ENCODE measurements at places on chromosomes 4 and X.

DNA sequence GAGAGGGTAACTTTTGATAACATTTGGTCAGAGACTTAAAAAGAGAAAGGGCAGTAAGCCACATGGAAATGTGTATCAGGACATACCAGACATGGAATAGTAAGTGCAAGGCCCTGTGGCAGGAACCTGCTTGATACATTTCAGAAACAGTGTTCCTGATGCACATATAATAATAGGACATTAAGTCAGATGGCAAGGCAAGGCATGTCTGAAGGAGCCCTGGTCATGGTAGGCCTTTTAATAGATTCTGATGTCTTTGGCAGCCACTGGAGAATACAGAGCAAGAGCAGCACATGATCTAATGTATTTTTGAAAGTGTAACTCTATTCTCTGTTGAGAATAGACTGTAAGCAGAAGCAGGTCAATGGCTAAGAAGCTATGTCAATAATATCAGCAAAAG, 279.7 kb downstream of the CAMK2D start:
- DNase-seq: no peak

DNA sequence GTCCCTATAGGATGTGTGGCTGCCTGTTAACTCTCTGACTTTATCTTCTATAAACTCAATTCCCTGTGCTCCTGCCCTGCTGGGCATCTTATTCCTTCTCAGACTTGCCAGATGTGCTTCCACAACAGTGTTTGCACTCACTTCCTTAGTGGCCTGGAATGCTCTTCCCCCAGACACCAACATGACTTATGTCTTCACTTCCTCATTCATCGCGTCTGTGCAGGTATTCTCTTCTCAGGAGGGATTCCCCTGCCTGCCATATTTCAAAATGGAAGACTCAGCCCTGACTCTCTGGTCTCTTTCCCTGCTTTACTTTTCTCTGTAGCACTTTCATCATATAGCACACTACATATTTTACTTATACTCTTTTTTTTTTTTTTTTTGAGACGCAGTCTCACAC, 344.0 kb downstream of the CENPC start:
- no peak for DNase-seq

GRCh38 chrX:121836000-121836399, 788.6 kb downstream of the GLUD2 start:
- DNase-seq: no peak

- DNase-seq: no peak
Measured at GRCh38 chrX:552496-552895, 78.1 kb upstream of the SHOX start.

DNA sequence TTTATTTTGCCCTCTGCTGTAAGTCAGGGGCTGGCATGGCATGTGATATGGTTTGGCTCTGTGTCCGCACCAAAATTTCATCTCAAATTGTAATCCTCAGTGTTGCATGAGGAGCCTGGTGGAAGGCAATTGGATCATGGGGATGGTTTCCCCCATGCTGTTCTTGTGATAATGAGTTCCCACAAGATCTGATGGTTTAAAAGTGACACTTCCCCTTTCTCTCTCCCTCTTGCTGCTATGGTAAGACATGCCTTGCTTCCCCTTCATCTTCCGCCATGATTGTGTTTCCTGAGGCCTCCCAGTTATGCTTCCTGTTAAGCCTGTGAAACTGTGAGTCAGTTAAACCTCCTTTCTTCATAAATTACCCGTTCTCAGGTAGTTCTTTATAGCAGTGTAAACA, 72.0 kb upstream of the MSX1 start:
- no peak for DNase-seq

DNA sequence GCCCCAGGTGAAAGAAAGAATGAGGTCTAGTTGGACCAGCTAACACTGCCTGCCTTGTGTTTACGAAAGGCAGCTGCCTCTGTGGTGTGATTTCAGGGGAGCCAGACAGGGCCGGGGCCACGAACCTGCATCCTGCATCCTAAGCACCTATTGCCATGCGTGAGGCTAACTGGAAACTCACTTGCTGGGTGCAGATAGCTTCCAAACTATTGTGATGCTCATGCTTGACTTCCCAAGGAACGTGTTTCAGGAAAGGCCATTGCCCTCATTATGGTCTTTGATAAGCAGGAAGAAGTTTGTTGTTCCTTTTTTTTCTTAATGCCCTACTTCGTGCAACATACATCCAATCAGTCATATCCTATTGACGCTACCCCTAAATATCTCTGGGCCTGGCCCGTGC, 2.3 kb upstream of the IRF2 start:
- DNase-seq: peak; percentile 26

DNA sequence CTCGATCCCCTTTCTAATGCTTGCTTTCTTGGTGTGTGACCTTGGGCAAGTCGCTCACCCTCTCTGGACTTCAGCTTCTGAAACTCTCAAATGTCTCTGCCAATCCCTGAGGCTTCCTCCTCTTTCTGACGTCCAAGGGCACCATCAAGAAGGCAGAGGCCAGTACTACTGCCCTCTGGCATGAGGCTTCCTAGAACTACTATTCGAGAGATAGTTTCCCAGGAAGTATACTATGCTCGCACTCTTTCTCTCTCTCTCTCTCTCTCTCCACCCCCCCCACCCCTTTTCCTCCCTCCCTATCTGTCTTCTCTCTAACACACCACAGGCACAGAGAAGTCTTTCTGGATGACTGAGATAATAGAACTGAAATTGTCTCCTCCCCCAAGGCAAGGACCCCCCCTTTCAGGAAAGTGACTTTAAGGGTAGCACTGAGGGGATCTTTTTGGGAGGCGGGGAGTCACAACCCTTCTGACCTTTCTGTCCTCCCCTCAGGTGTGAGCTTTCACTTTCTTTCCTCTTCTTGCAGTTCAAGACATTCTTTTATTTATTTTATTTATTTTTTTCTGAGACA, 20.0 kb upstream of the BCOR start:
- no peak for DNase-seq

DNA sequence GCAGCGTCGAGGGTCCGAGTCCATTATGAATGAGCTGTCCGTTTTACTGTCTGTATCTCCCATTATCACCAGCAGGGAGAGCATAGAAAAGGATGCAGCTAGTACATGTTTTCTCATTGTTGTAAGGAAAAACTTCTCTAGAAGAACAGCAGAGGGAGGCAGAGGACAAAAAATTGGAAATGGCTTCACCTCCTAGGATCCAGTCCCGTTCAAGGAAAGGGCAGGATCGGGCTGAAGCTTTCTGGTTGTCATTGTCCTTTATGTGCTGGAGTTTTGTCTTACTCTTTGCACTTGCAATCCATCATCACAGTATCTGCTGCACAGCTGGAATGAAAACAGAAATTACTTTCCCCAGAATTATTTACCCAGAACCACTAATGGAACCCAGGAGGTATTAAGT, 14.7 kb downstream of the NDP start:
- DNase-seq: no peak

GRCh38 chr4:56739066-56739777, 58.1 kb upstream of the HOPX start:
- DNase-seq: no peak

DNA sequence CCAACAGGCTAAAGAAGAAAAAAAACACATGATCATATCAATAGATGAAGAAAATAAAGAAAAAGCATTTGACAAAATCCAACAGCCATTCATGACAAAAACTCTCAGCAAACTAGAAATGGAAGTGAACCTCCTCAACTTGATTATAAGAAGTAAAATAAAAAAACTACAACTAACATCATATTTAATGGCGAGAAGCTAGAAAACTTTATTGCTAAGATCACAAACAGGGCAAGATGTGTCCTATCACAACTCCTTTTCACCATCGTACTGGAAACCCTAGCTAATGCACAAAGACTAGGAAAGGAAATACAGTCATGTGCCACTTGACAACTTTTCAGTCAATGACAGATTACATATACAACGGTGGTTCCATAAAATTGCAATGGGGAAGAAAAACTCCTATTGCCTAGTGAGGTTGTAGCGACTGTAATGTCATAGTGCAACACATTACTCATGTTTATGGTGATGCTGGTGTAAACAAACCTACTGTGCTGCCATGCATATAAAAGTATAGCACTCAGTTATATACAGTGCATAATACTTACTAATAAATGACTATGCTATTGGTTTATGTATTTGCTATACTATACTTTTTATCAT, 12.1 kb upstream of the MANBA start:
- DNase-seq: no peak

DNA sequence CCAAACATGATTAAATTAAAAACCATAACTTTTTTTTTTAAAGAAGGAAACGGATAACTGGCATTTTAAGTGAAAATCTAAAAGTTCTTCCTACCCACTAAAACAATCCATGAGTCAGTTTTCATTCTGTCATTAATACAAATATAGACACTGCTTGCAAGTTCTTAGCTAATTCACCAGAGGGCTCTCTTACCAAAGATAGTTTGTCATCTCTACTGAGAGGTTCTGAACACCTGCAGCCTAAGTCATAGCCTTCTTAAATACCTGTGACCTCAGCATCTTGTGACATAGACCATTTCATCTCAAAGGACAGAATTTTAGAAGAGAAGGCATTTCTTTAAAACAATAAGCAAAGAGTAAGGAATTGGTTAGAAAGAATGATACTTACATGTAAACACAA, 65.3 kb upstream of the FAM120C start:
- no peak for DNase-seq

DNA sequence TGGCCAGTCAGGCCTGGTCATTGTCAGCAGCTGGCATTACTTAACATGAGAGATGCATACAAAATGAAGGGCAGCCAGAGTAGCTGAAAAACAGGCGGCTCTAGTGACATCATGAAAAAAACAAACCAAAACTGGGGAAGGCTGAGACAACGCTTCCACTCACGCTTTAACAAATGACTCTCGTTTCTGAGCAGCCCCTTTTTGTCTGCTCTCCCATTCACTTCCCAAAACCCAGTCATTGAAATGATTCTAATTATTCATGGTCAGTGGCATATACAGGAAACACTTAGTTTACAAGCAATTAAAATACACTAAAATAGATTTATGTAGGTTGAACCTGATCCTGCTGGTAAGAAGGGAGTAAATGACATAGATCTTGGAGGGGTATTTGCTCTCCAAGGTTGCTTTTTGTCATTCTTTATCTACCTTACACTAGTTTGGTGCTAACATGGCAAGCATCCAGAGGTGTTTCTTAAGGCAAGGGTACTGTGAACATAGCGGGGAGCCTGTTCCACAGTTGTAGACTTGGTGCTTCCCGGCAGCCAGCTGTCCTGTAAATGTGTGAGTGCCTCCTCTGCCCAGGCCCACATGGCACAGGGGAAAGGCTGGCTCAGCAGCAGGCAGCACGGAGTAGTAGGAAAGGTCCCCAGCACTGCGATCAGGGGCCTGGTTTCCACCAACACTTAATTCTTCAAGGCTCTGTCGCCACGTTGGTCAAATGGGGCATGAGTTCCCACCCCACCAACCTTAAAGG, 61.2 kb upstream of the CITED1 start:
- DNase-seq: no peak

DNA sequence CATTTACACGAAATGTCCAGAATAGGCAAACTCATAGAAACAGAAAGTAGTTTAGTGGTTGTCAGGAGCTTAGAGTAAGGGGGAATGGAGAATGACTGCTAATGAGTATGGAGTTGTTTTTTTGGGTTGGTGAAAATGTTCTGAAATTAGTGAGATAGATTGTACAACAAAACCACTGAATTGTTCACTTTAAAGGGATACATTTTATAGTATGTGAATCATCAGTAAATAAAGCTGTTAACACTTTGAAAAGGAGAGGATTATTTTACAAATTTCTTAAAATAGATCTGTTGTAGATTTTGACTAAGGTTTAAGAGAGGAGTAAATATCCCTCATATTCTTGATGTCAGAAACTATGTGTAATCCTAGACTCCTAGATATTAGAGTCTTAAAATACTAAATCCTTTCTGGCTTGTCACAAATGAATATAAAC, 82.7 kb downstream of the RAPGEF2 start:
- DNase-seq: no peak

DNA sequence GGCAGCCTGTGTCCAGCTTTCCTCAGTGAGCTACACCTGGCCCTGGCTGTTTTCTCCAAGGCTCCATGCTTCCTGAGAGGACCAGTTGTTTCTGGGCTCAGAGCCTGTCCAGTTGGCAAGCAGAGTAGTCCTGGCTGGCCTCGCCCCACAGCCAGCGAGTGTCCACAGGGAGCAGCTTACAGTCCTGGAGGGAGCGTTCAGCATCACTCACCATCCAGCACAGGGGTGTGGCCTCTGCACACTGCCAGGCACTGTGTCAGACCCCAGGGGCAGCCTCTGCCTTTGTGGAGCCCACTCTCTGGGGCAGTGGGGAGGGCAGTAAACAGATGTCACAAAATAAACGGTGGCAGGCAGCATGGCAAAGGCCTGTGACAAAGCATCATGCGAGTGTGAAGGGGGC, 23.9 kb downstream of the EVC start:
- no peak for DNase-seq

DNA sequence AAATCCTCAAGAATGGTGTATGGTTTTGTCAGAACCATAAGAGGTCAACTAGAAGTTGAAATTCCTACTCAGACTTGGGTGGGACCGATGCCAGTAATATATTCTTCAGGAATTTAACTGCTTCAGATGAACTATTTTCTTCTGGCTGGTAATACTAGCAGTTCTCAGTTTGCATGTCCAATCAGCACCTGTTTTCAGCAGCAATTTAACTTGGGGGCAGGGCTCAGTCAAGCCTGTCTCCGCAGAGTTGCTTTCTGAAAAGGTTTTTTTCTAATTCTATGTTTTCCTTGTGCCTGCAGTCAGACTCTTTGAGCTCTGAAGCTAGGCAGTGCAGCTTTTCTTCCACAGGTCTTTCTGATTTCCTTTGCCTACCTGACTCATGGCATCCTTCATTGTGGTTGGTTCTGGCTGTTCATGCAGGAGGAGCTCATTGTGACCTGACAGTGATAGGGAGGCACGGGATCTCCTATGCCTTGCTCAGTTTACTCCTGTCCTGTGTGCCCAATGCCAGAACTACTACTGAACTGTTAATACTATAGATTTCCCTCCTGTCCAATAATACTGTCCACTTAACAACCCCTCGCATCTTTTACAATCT, 17.3 kb upstream of the FMR1 start:
- no peak for DNase-seq

GRCh38 chr4:141654098-141654497, 17.7 kb downstream of the IL15 start:
- no peak for DNase-seq

DNA sequence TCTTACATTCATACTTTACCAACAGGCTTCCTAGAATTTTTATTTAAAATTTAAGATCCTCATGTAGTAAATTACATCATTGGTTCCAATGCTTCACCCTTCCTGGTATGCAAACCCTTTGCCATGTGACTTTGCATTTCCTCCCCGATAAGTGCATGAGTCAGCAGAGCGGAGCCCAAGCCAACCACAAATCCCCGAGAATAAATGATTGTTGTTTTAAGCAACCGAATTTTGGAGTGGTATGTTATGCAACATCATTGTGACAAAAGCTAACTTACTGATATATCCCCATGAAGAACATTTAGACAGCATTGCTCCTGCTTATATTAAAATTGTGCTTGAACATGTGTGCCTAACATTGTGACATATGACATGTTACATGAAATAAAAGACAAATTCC, 199.4 kb upstream of the DDX53 start:
- DNase-seq: no peak

- peak; percentile 14 for DNase-seq
Measured at GRCh38 chrX:24703185-24703494, 9.4 kb downstream of the POLA1 start.

Data from activated CD4-positive, alpha-beta T cell treated with anti-CD3 and anti-CD28 coated beads, Interleukin-2, amount 50 U/mL, for 48 hours (primary cell).